ENCODE measurements at places on chromosomes 2 and 18. TPM values are rescaled to one million over a fixed set of nuclear protein-coding genes. Genes with fewer than 3 reads are reported as not detected.

GRCh38 chr18:58391231-58391825 lies 237.6 kb downstream of the ALPK2 start:
- no peak for DNase-seq

- DNase-seq, result no peak
Measured at GRCh38 chr2:1632002-1632348, 112.3 kb downstream of the PXDN start.

DNA sequence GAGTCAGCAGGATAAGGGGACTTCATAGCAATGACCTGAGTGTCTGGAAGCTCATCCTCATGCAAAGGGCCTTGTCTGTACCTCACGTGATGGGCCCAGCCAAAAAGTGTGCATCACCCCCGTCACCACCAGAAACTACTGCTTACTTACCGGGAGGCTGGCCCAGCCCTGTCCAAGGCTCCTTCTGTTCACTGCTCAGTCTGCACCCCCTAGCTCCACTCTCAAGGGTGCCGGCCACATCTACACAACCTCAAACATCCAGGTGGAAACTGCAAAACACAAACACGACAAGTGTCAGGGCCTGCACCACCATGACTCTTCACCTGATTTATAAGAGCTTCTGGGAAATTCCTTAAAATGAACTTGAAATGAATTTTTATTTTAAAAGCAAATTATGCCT lies 55.1 kb downstream of the ADD2 start:
- no peak for DNase-seq

The UNC80 gene
- under 0.01 TPM for total RNA-seq

The TACR1 gene
- 3.2 TPM for total RNA-seq

DNA sequence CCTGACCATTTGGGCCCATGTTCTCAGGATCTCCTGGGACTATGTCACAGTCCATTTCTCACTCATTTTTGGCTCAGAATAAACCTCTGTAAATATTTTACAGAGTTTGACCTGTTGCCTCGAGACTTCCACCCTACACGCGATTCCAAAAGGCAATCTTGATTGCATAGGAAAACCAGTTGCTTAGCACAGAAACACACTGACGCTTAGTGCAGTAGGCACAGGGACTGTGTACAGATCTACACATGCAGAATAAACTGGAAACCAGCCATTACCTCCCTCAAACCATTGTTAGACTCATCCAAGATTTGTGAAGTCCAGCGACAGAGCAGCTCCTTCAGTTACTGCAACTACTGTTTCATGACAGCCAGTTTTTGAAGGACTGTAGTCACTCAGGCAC lies 73.0 kb downstream of the NCKAP5 start:
- DNase-seq, result no peak

- no peak for DNase-seq
Measured at GRCh38 chr2:70330476-70330875, 28.6 kb upstream of the FAM136A start.

GRCh38 chr2:64655873-64656272 lies 2.2 kb upstream of the SERTAD2 start:
- DNase-seq, result no peak

- no peak for DNase-seq
Measured at GRCh38 chr18:13635046-13635445, 91.3 kb downstream of the FAM210A start.

DNA sequence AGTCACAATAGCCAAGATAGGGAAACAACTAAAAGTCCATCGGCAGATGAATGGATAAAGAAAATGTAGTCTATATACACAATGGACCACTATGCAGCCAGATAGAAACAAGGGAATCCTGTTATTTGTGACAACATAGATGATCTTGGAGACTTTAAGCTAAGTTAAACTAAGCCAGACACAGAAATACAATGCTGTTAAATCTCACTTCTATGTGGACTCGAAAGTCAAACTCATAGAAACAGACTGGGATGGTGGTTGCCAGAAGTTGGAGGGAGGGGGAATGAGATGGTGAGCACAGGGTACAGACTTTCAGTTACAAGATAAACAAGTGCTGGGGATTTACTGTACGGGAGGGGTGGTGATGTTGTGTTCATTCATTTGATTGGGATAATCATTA lies 5.4 kb upstream of the CNDP1 start:
- DNase-seq, result no peak

GRCh38 chr2:63399156-63399555 lies 189.1 kb downstream of the WDPCP start:
- no peak for DNase-seq

DNA sequence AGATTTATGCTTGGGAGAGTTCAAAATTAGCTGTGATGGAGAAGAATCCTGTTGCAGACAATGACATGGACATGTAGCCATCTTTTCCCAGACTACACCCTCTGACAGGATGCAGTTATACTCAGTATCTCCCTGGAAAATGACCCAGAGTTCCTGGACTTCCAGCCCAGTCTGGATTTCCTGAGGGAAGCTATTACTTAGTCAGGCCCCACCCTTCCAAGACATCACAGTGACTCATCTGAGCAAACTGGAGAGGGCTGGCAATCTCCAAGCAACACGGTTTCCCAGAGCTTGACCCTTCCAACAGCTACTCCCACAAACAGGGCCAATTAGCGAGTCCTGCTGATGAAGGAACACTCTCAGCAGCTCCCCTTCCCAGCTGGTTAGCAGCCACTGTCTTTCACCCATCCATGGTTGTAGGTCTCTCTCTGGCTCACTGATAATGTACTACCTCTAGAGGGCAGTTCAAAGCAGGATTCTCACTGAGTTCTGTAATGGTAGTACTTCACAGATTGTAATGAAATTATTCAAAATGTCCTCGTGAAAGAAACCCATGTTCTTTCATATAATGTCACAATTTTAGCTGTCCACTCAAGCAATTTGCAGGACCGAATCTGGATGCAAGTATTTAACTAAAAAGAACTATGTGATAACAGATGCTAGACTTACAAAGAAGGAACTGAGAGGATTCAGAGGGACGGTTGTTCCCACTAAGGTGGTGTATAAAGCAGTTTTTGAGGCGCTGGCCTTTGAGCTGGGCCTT lies 110.2 kb downstream of the MDH1 start:
- DNase-seq, result peak; percentile 32

DNA sequence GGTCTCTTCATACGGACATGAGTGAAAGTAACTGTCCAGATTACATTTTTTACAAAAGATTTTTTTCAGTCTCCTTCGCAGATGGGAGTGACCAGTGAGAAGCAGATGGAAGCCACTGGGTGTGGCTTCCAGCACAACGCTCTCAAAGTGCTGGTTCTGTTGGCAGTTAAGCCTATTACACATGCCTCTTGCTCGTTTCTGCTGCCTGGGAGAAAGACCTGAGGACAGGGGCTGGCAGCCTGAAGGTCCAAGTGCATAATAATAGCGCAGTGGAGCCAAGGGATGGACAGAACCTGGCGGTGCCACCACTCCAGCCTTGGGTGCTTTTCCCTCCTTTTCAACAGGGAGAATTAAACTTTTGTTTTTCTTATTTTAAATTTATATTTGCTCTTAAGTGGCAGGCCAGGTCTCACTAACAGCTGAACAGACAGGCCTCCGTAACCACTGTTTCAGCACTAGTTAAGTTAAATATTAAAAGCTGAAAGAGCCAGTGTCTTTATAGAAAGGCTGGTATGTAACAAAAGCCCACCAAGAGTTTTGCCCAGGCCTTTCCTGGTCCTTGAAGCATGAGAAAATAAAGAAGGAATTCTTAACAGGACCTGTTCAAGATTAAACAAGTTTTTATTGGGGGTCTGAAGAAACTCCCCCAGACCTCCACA lies 1.2 kb upstream of the SKA1 start:
- no peak for DNase-seq

The EPC2 gene
- total RNA-seq, result 15.2 TPM

DNA sequence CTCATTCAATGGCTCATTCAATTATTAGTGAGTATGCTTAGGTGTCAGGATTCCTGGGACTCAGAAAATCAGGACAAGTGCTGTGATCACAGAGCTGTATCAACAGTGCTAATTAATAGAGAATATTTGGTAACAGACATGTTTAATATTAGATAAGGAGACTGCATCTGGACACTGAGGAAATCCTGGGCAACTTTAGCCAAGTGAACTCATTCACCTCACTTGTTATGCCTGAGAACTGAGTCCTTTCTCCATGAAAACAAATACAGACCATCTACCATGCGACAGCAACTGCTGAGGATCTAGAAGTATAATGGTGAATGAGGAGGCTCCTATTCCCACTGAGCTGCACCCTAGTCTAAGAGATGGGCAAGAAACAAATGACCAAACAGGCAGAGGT lies 23.1 kb upstream of the ATP8B1 start:
- no peak for DNase-seq

The GAREM2 gene
- total RNA-seq, result 2.6 TPM

GRCh38 chr2:55451699-55452098 lies 32.0 kb upstream of the CCDC88A start:
- no peak for DNase-seq

DNA sequence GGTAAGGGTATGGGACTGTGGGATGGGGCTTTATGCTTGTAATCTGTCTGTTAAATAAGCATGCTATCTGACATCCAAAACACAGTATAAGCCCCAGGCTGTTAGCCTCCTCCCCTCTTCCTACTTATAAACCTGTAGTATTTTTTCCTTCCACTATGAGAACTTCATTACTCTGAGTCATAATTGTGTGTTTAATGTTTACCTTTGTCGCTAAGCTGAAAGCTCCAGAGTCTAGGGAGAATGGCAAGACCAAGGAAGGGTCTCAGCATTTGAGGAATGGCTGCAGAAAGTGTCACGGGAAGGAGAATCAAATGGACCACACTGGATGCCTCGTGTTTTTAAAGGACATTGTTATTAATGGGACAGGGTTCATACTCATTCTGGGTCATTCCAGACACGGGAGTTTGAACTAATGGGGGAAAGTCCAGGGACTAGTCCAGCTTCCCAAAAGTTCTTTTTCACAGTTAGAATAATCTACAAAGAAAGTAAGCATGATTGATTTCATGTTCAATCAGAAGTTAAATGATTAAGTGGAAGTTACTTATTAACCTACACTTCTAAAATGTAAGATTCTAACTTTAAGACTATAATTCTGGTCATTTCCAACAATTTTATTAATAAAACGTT lies 292.2 kb downstream of the AFF3 start:
- DNase-seq, result no peak

GRCh38 chr2:239579081-239579480 lies 178.3 kb upstream of the HDAC4 start:
- no peak for DNase-seq

DNA sequence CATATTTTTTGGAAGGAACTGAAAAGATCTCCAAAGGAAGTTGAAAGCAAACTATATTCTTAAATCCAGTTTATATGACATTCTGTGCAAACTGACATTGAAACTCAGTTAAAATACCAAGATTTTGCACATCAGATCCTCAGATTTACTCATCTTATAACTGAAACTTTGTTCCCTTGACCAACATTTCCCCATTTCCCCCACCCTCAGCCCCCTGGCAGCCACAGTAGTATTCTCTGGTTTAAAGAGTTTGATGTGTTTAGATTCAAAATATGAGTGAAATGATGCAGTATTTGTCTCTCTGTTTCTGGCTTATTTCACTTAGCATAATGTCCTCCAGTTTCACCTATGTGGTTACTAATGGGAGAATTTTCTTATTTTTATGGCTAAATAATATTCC lies 99.2 kb upstream of the ITGA4 start:
- no peak for DNase-seq

The FOXD4L1 gene
- total RNA-seq, result 0.43 TPM

GRCh38 chr2:131030478-131030971 lies 62.7 kb downstream of the FAM168B start:
- DNase-seq, result no peak

- no peak for DNase-seq
Measured at GRCh38 chr18:23634692-23635091, 28.0 kb downstream of the ANKRD29 start.

- no peak for DNase-seq
Measured at GRCh38 chr18:45677276-45677807, 46.6 kb upstream of the SLC14A1 start.

GRCh38 chr2:105896765-105897163 lies 152.1 kb downstream of the NCK2 start:
- DNase-seq, result no peak

The SRD5A2 gene
- total RNA-seq, result 0.64 TPM

The VIT gene
- 0.39 TPM for total RNA-seq
